ENCODE measurements at places on chromosomes 3 and 15. TPM values are rescaled to one million over a fixed set of nuclear protein-coding genes. Genes with fewer than 3 reads are reported as not detected.
A peak's percentile ranks its signal among the peaks of the same experiment; 100 is the strongest.

- no peak for DNase-seq
These were observed 643.9 kb upstream of the ADAMTS9 start for GRCh38 chr3:65331730-65332129.

The NR2E3 gene
- total RNA-seq: 0.51 TPM

DNA sequence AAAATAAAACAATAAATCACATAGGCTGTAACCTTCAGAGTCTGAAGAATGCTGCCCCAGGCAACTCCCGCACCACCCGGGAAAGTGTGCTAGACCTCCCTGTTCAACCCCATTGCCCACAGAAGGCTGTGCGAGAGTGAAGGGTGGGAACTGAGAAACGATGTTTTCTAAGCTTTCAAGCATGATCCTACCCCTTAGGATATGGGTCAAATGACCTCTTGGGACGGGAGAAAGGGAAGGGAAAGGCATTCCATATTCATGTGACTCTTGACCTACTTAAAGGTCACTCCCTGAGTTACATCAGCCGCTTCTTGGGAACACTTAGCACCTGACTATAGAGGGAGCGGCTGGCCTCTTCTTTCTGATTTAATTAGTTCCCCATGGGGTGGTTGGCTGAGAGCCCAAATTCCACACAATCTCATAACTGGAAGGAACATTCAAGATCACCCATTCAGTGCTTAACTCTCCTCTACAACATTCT, 114.7 kb upstream of the SLC24A5 start:
- no peak for DNase-seq

DNA sequence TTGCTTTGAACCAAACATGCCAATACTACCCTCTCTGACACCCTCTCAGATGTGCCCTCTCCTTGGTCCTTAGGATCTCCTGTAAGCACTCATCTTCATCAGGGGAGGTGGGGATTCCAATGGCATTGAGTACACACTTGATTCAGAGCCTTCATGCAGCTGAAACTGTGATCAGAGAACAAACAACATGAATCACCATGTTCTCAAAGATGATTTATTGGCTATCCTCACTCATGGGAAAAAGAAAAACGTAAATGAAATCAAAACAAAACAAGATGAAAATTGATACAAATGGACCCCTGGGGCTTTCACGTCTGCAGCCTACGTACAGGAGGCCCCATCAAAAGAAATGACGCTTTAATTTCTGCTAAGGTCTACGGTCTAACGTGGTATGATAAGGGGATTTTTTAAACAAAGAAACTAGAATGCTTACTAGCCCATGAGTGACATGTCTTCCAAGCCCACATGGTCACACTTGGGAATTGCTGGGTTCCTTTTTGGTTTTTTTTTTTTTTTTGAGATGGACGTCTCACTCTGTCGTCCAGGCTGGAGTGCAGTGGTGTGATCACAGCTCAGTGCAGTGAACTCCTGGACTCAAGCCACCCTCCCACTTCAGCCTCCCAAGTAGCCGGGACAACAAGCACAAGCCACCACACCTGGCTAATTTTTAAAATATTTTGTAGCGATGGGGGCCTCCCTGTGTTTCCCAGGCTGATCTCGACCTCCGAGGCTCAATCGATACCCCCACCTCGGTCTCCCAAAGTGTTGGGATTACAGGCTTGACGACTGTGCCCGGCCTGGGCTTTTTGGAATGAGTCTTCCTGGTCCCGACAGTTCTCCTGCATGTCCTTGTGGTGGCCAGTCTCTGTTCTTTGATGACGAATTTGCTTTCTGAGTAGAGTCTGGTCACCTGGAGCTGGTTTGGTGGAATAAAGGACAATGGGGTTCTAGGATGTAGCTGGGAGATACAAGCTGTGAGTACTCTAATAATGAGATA, 202.6 kb downstream of the XXYLT1 start:
- DNase-seq: peak; percentile 26

The FAM227B gene
- 2.0 TPM for total RNA-seq

The ASB14 gene
- total RNA-seq: not detected

DNA sequence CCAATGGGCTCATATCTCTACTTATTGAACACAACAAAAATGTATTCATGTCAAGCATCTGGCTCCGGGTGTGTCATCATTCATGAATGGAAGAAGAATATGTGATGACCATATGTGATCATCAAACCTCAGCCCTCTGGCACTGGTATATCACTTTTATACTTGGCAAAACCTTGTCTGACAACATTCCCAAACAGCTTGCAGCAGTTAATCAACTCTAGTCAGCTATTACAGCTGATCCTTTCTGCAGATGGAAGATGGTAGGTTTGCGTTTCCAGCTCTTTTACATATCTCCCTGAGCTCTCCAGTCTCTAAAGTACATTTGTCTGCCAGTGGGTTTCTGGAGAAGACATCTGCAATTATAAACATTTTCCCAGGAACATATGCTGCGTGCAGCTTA, 6.6 kb downstream of the PLSCR5 start:
- DNase-seq: no peak

GRCh38 chr3:51637941-51638471, 33.0 kb upstream of the TEX264 start:
- DNase-seq: peak; percentile 31

GRCh38 chr3:132395126-132395525, 22.2 kb upstream of the DNAJC13 start:
- DNase-seq: no peak

- no peak for DNase-seq
These were observed 255.8 kb upstream of the CDIN1 start for GRCh38 chr15:36323615-36324014.

DNA sequence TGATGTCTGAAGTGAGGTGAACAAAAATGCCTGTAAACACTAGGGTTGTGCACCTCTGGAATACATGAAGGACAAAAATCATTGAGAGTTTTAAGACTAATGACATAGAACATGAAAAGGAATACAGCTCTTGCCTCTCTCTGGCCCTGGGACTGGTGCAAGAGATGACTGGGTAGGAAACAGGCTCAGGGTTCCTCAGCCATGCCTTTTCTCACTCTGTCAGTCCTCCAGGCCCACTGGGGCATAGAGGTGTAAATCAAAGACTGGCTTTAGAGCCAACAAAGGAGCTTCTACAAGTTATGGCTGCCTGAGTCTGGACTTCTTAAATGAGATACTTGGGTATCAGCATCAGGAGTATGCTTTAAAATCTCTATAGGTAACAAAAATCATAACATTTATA, 554.7 kb upstream of the KCNMB2 start:
- no peak for DNase-seq

DNA sequence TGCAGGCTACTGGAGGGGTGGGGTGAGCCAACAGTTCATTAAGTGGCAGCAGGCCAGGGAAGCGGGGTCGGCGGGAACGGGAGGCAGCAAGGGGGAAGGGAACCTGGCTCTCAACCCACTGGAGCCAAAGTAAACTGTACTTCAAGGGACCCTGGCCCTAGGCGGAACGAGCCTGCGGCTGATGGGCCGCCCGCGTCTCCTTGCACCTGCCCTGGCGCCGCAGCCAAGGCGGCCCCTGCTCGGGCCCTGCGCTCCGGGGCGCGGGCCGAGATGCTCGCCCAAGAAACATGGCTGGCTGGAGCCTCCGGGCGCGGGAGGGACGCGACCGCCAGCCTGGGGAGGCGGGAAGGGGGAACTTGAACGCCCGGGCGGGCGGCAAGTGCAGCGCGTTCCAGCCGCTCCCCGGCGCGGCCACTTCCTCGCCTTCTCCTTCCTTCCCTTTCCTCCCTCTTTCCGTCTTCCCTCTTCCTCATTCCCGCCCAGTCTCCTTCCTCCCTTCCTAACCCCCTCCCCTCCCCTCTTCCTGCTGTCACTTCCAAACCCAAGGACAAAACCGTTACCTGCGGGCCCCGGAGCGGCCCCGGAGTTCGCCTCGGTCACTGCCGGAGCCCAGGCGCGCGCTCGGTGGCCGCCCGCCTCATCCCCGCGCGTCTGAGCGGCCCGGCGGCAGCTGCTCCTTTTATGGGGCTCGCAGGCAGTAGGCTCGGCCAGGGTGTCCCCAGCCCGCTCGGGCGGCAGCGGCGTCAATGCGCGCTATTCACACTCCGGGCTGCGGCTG, 489.7 kb downstream of the MAGI1 start:
- no peak for DNase-seq

The MNS1 gene
- total RNA-seq: 0.40 TPM

GRCh38 chr3:66439666-66440344, 61.0 kb downstream of the LRIG1 start:
- no peak for DNase-seq

GRCh38 chr3:36211652-36211999, 168.7 kb upstream of the STAC start:
- no peak for DNase-seq

DNA sequence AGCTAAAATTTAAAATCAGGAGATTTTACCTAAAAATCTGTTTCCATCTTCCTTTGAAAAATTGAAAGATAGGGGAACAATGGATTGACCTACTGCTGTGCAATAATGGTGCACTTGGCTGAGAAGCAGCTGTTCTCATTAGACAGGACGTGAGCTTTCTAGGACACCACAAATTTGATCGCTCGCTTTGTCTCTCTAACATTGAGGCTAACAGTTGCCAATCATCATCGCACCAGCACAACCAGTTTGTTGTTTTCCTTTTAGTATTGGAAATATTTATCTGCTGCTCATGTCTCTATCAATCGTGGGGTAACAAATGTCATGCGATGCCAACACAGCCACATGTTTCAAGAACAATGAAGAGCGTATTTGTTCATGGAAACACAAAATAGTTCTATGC, 228.8 kb upstream of the P2RY1 start:
- no peak for DNase-seq

- DNase-seq: no peak
These were observed 237.5 kb downstream of the P3H2 start for GRCh38 chr3:189883113-189883753.

- DNase-seq: no peak
These were observed 602 bp upstream of the SLTM start for GRCh38 chr15:58934114-58934447.

DNA sequence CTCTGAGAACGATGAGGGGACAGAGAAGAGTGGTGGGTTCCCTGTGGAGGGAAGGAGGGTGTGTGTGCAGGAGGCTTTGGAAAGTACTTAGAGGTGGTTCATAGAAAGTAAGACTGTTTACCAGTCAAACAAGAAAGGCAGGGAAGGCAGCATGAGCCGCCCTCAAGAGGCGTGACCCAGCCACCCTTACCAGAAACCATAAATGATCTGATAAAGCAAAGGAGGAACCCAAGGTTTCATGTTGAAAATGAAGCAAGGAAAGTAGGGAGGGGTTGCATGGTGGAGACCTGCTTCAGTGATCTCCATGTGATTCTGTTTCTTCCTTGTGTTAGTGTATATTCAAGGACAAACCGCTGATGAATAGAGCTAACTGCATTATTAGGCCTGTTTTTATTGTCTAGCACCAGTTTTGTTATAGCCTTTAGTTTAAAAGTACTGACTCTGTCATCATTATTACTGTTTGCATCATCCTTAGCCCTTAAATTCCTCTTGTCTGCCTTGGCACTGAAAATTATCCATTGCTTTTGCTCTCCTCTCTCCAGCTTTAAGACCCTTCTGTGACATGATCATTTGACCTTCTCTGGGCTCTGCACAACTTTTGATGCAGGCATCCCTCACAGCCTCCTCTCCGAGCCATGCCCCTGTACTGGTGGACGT, 96.1 kb downstream of the STAC start:
- DNase-seq: no peak

The SCAANT1 gene
- total RNA-seq: not detected

DNA sequence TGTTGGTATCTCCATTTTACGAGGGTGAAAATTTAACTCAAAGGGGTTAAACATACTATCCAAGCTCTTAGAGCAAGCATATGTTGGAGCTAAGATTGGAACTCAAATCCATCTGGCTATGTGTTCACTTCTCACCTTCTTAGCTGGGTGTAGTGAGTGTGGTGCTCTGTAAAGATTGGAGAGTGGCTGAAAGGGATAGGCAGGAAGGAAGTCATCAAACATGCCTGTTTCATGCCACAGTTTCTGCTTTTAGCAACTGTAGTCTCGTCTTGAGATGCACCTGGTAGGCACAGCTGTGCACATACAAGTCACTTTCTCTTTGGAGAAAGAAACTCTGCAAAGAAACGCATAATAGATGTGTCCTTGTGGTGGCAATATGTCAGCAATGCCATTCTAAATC, 189.1 kb upstream of the MDFIC2 start:
- DNase-seq: no peak

The PPIP5K1 gene
- total RNA-seq: 15.6 TPM

The ALS2CL gene
- total RNA-seq: 19.1 TPM

GRCh38 chr15:33780011-33780768, 188.1 kb upstream of the CHRM5 start:
- no peak for DNase-seq

DNA sequence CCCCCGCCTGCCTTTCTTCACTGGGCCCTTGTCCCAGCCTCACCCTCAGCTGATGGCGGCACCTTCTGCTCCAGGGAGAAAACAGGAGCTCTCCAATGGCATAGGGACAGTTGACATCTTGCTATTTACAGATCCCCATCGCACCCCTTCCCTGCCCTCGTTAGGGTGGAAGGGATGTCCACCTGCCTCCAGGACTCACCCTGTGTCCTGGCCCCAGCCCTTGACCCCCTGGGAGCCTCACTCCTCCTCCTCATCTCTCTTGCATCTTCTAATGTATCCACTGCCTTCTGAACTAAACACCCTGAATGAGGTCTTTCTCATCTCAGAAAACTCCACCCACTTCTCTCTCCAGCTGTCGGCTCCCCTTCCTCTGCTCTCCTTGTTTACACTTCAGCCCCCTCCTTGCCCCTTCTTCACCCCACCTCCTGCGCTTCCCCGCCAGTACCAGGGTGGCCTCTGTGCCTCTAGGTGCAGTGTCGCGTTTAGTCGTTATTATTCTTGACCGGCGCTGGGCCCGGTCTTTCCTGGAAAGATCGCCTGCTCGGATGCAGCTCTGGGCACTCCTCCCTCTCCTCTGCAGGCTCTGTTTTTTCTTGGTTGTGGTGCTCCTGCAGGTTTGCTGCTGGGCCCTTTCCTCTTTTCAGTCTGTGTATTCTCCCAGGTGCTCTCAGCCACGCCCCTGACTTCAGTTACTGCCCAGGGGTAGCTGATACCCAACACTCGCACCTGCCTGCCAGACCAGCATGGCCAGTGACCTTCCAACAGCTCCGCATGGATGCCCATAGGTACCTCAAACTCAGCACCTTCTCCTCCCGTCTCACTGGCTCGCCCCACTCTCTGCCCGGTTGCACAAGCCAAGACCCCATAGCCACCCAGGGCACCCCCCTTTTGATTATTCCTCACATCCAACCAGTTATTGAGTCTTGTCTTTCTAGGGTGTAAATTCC, 42.9 kb downstream of the PML start:
- no peak for DNase-seq

GRCh38 chr3:38313263-38313662, 31.2 kb downstream of the SLC22A14 start:
- DNase-seq: no peak

All from right lobe of liver (tissue), 6 donors.